CD8-positive, alpha-beta memory T cell (primary cell): ENCODE measurements at places on chromosomes 3 and 15. TPM values are rescaled to one million over a fixed set of nuclear protein-coding genes. Genes with fewer than 3 reads are reported as not detected.
A peak's percentile ranks its signal among the peaks of the same experiment; 100 is the strongest.

DNA sequence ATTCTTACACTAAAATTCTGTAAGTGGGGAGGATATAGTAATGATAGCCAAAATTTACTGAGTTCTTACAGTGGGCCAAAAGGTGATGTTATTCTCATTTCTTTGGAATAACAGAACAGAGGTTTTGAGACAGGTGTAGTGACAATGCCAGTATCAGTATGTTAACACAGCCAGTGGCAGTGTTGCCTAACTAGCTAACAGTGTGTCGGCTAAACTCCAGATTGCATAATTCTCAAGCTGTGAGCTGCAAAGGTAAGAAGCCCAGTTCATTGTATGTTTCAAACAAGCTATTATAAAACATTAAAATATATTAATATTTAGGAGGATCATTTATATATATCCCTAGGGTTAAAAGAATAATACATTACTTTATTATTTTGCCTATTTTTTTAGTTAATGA is 920 bp downstream of the SLC15A2 start:
- no peak overlapping the region for H3K27ac ChIP-seq
- no peaks in the 10 kb centered on the region for H3K4me1 ChIP-seq
- no peak overlapping the region for H3K4me3 ChIP-seq
- DNase-seq = no peak

DNA sequence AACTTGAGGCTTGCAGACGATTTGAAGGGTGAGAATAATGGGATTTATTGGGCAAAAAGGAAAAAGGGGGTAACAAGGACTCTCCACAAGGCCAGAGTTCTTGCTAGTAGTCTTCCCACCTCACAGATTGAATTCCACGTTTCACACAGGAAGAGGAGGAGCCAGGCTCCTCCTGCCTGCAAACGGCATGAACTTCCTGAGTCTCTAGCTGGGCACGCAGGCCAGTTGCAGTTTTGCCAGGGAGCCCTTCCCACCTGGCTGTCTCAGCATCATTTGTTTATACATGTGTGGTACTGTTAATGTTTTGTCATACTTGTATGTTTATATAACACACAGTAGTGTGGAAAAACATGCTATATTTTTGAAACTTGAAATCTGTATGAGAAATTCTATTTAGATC is 155.0 kb downstream of the NLGN1 start:
- no peaks in the 10 kb centered on the region for H3K27me3 ChIP-seq
- DNase-seq = no peak
- no peaks in the 10 kb centered on the region for H3K4me1 ChIP-seq
- no peak overlapping the region for H3K27ac ChIP-seq

ACSBG1 gene
- not detected for total RNA-seq

DNA sequence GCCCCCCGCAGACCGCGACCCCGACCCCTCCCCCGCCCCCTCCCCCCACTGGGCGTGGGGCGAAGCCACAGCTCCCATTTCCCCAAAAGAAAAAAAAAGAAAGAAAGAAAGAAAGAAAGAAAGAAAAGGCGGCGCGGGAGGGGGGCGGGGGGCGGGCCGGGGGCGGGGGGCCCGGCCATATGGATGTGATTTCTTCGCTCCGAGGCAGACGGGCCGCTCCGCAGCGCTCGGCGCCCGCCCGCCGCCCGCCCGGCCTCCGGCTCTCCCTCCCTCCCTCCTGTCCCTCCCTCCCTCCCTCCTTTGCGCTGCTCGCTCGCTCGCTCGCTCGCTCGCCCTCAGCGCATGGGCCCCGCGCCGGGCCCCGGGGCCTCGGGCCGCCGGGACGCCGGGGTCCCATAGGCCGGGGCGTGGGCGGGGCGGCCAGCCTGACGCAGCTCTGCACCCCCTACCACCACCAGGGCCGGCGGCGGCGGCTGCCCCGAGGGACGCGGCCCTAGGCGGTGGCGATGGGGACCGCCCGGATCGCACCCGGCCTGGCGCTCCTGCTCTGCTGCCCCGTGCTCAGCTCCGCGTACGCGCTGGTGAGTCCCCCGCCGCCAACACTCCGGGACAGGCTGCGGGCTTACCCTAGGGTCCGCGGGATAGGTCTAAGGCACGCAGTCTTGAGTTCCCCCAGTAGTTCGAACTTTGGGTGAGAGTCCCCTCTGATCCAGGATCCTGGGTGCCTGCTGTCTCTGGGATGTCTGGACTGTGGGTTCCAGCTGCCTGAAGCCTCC is 5.7 kb downstream of the PTH1R start:
- H3K4me3 ChIP-seq = no peak overlapping the region
- DNase-seq = no peak
- H3K27ac ChIP-seq = no peak overlapping the region
- H3K36me3 ChIP-seq = no peaks in the 10 kb centered on the region

DNA sequence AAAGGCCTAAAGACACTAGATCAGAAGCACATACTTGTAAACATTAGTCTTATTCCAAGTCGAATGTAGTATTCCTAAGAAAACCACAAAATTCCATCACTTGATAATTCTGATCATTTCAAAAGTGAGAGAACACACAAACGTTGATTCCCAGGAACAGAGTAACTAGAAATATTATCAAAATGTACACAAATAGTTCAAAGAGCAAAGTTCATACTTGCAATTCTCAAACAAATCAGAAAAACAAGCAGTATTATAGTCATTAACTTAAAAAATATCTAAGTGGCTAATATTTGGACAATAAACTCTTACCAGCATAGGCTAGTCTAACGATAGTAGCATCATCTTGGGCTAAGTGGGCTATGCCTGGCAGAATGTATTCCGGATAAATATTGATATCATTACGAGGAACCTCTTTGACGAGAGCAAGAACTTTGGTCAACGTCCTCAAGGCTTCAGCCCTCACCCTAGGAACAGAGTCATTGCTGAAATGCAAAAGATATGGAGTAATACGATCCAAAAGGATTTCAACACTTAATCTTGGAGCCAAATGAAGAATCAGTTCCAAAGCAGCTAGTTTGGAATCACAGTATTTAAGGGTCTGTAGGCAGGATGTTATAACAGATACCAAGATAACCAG is 13.3 kb downstream of the PIK3R4 start:
- DNase-seq = no peak
- no peak overlapping the region for H3K27ac ChIP-seq
- H3K4me1 ChIP-seq = no peaks in the 10 kb centered on the region
- H3K4me3 ChIP-seq = no peak overlapping the region
- peaks cover 8% of the 10 kb centered on the region for H3K36me3 ChIP-seq

DNA sequence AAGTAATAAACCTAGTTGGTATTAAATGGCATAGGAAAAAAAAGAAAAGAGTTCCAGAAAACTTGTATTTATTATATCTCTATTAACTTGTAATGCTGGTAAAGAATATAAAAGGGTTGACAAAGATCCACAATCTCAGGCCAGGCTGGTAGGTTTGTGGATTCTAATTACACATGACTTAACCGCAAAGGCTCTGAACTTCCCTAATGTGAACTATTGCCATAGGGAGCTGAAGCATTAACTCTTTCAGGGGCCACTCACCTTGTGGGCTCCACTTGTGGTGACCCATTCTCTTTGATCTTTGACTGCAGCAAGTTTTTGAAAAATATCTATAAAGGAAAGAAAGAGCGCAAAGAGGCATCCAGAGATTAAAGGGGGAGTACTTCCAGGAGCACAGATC is 58.5 kb downstream of the NEK10 start:
- H3K27ac ChIP-seq = no peak overlapping the region
- no peaks in the 10 kb centered on the region for H3K36me3 ChIP-seq
- H3K4me3 ChIP-seq = no peak overlapping the region
- no peak for DNase-seq
- H3K4me1 ChIP-seq = no peaks in the 10 kb centered on the region

CNTN6 gene
- total RNA-seq = not detected

DNA sequence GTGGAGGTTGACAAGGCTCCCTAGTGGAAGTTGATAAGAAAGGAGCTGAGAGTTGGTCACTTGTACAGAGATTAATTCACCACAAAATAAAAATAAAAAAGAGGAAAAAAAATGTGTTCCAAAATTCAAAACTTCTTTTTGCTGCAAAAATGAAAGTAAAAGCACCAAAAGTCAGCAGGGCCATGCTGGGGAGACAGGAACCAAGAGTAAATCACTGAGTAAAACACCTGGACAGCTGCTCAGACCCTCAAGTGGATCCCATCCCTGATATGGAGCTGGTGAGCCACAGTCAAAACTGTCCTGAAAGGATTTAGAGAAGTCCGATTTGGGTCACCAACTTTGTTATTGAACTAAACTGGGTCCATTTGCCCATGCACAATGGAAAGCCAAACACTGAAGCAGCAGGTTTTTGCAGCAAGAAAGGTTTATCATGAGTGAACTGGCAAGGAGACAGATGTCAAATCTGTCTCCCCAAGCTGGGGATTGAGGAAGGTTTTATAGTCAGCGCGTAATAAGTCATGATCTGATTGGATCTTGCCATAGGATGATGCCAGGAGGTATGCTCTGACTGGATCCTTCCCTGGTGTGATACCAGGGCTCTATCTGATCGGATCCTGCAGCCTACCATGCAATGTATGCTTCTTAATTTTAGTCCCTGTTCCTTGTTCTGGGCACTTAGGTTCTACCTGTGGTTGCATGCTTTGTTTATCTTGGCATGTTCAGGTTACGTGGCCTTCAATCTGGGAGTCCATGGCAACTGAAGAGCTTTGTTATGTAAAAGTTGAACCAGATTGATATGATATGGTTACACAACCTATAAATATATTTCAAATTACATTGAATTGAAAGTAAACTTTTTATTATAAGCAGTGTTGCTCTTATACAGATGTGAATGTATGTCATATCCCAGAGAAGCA is 313.2 kb downstream of the POLQ start:
- H3K36me3 ChIP-seq = no peaks in the 10 kb centered on the region
- no peak for DNase-seq
- no peak overlapping the region for H3K4me3 ChIP-seq
- H3K4me1 ChIP-seq = no peaks in the 10 kb centered on the region
- no peak overlapping the region for H3K27ac ChIP-seq
- no peaks in the 10 kb centered on the region for H3K27me3 ChIP-seq

DNA sequence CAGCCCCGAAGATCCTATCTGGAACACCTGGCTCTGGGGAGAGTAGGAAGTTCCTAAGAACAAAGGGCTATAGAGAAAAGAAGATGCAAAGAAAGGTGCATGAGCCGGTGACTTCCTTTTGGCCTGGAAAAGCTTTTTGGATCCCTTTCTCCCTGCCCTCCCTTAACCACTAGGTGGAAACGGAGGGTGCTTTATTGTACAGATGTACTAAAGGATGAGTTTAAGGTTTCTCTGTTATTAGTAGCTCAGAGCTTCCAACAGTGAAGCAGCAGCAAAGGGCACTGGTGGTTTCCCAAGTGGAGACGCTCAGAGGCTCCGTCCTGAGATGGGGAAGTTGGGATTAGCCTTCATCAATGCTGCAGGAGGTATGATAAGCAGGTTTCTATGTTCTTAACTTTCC is 5.9 kb upstream of the ADGRG7 start:
- H3K4me3 ChIP-seq = peak overlapping the region; percentile 30
- no peak overlapping the region for H3K27ac ChIP-seq
- no peaks in the 10 kb centered on the region for H3K36me3 ChIP-seq
- H3K27me3 ChIP-seq = no peaks in the 10 kb centered on the region

GRCh38 chr3:53823026-53823955 is 22.9 kb downstream of the CHDH start:
- H3K4me1 ChIP-seq = no peaks in the 10 kb centered on the region
- no peak for DNase-seq
- H3K4me3 ChIP-seq = no peak overlapping the region

DNA sequence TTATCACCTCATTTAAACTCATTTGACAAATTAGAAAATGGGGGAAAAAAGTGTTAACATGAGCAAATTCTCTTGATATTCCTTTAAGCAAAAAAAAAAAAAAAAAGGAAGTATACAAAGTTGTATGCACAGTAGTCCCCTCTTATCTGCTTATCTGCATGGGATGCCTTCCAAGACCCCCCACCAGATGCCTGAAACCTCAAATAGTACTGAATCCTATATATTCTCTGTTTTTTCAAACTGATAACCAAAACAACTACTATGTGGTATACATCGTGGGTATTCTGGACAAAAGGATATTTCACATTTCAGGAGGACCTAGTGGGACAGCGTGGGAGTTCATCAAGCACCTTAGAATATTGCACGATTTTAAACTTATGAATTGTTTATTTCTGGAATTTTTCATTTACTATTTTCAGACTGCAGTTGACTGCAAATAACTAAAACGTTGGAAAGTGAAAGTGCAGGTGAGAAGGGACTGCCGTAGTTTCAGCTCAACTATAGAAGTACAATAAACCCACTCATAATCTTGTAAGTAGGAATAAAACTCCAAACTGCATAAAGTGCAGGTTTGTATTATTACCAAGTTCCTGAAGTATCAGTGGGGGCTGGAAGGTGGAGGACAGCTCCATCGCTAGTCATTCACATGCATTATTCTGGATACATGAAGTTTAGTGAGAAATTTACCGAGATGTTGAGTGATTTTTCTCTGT is 43.6 kb upstream of the PLCL2 start:
- peaks cover 65% of the 10 kb centered on the region for H3K4me1 ChIP-seq
- peak overlapping the region; percentile 67 for H3K4me3 ChIP-seq
- no peaks in the 10 kb centered on the region for H3K36me3 ChIP-seq
- peak overlapping the region; percentile 85 for H3K27ac ChIP-seq

- H3K4me3 ChIP-seq = peak overlapping the region; percentile 53
- no peaks in the 10 kb centered on the region for H3K36me3 ChIP-seq
- no peak for DNase-seq
- no peaks in the 10 kb centered on the region for H3K27me3 ChIP-seq
Observed at GRCh38 chr3:14430053-14430452, 27.6 kb downstream of the SLC6A6 start.

DNA sequence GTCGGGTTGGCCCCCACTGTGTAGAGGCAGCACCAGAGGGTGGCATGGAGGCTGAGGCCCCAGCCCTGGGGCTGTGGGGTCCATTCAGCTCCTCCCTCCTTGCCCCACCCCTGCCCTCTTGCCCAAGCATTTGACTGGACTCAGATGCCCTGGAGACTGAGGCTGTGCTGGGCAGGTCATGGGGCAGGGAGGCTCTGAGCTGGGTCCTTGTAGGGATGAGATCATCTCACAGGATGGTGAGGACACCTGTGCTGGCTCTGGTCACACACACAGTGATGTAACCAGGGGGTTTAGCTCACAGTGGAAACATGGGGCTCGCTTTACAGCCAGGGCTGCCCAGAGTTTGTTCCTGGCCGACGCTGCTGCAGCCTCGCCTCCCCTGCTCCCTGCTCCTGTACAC is 17.8 kb downstream of the ALPK3 start:
- H3K4me1 ChIP-seq = no peaks in the 10 kb centered on the region
- no peak overlapping the region for H3K4me3 ChIP-seq
- DNase-seq = no peak
- no peaks in the 10 kb centered on the region for H3K36me3 ChIP-seq
- peaks cover 4% of the 10 kb centered on the region for H3K27me3 ChIP-seq

- H3K4me3 ChIP-seq = peak within 1 kb of the TSS; percentile 21
- no peaks in the 10 kb centered on the region for H3K36me3 ChIP-seq
- DNase-seq = no peak
- no peak within 1 kb of the TSS for H3K27ac ChIP-seq
Observed at GRCh38 chr15:48963524-48964113, at the start of gene SHC4. Gene SHC4, minus strand, starts transcription at chr15:48963919. Its CDS starts 904 bp downstream, at chr15:48963015.

SKIL gene
- 29.0 TPM for total RNA-seq

PLA2G4E gene
- not detected for total RNA-seq

- no peaks in the 10 kb centered on the region for H3K4me1 ChIP-seq
- no peak overlapping the region for H3K27ac ChIP-seq
- H3K4me3 ChIP-seq = no peak overlapping the region
- peaks cover 7% of the 10 kb centered on the region for H3K36me3 ChIP-seq
- no peak for DNase-seq
- no peaks in the 10 kb centered on the region for H3K27me3 ChIP-seq
Observed at GRCh38 chr3:171165983-171166382, 139.5 kb upstream of the SLC2A2 start.
